ENCODE measurements at places on chromosomes 6 and 20. TPM values are rescaled to one million over a fixed set of nuclear protein-coding genes. Genes with fewer than 3 reads are reported as not detected.

DNA sequence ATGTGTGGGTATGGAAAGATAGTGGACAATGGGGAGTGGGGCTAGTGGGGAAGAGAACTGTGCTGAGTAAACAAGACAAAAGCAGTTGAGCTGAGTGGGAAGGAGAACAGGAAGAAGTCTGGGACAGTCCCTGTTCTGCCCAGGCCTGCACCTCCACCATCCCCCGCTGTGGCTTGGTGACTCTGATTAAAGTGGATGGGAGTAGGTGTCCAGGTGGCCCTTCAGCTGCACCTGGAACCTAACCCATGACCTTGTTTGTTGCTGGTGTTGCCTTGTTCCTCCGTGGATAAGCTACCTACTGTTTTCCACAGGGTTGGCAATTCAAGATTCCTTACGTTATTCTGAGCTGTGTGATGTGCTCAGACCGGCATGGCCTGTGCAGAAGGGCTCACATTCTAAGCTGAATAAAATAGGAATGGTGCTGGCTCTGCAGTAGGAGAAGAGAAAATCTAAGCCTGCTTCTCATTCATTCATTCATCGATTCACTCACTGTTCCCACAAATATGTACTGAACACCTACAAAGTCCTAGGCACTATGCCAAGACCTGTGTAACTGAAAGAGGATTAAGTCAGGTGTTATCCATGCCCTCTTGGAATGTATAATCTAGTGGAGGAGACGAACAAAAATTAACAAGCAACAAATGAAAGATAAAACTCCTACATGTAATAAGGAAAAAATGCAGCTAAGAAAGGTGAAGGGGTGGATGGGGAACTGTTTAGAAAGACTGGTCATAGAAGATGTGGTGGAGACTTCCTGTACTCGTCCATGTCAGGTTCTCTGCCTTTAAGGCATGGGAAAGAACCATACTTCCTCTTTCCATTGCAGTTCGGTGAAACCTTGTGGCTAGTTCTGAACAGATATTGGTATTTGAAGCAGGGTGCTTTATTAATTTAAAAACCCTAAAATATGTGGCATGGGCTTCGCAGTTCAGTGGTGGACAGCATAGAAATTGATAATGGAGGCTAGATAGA lies 10.1 kb upstream of the CALHM6 start:
- H3K27ac ChIP-seq: no peak overlapping the region
- no peaks in the 10 kb centered on the region for H3K36me3 ChIP-seq
- H3K4me3 ChIP-seq: no peak overlapping the region
- no peaks in the 10 kb centered on the region for H3K27me3 ChIP-seq
- H3K4me1 ChIP-seq: peaks cover 19% of the 10 kb centered on the region

GRCh38 chr6:100554228-100554627 lies 89.5 kb upstream of the SIM1 start:
- H3K4me1 ChIP-seq: peaks cover 3% of the 10 kb centered on the region
- H3K36me3 ChIP-seq: no peaks in the 10 kb centered on the region
- DNase-seq: no peak
- H3K4me3 ChIP-seq: no peak overlapping the region
- no peak overlapping the region for H3K27ac ChIP-seq

DNA sequence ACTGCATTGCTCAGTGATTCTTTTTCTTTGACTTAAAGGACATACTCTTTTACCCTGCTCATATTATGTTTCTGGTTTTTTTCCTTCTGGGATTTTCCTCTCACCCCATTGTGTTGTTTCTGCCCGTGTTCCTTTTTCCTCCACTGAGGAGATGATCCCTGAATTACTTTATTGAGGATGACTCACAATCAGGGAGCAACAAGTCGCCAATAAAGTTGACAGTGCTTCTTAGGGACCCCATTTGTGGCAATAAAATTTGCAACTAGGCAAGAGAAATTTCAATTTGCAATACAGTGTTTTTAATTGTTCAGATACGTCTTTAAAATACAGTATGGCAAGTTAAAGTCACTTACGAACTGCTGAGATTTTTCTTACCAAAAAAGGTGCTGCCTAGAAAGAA lies 217.9 kb downstream of the SOX4 start:
- no peaks in the 10 kb centered on the region for H3K27me3 ChIP-seq
- no peak for DNase-seq
- no peaks in the 10 kb centered on the region for H3K36me3 ChIP-seq
- no peak overlapping the region for H3K27ac ChIP-seq
- no peak overlapping the region for H3K4me3 ChIP-seq

The CD83 gene
- total RNA-seq: 27.4 TPM

The OR2H2 gene
- total RNA-seq: not detected
